Activated CD8-positive, alpha-beta memory T cell treated with anti-CD3 and anti-CD28 coated beads, Interleukin-2, amount 50 U/mL, for 4 hours (primary cell): ENCODE measurements at places on chromosomes 6 and 20.

DNA sequence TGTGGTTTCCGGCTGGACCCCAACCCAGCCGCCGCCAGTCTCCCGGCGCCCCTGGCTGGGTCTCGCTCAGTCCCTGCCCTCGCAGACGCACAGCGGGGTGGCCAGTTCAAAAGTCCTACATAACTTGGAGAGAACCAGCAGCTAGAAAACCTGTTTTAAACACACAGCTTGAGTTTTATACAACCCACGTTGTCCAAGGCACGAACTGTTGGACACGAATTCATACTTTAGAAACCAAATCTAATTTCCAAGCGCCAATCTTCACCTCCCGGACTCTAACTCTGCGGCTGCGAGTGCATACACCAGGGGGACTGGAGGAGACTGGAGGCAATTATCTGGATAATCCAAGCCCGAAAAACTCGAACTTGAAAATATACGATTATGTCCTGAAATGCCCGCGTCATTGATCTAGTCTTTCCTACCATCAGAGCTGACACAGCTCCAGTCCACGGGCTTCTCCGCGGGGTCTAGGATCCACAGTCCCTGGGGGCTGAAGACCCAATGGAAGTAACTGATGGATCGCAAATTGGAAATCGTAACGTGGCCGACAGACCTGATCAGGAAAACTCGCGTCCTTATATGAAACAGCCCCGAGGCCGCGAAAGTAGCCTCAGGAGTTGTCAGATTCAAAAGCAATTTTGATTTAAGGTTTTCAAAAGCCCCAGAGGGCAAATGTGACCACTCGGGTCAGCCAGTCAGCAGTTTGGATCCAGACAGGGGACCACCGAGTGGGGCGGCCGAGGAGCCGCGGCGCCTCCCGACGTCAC is 843 bp upstream of the HEY2 start:
- DNase-seq = no peak

GRCh38 chr6:17015144-17015543 is 86.7 kb upstream of the STMND1 start:
- DNase-seq = no peak

- DNase-seq = no peak
These were observed 1.1 kb upstream of the SLC22A23 start for GRCh38 chr6:3457710-3458602.

- DNase-seq = no peak
These were observed 5.7 kb downstream of the RING1 start for GRCh38 chr6:33213989-33214335.

- DNase-seq = no peak
These were observed 1368.8 kb upstream of the ADGRB3 start for GRCh38 chr6:67265996-67266921.
